NCI-H187 treated with DMSO at 0.1 percent for 48 hours (cell line): ENCODE measurements at places on chromosomes 3 and 15.

- peak; percentile 47 for DNase-seq
Measured at GRCh38 chr15:64180235-64180824, 17.5 kb upstream of the PPIB start.

- DNase-seq = no peak
Measured at GRCh38 chr3:156681002-156681401, 6.6 kb downstream of the TIPARP start.

DNA sequence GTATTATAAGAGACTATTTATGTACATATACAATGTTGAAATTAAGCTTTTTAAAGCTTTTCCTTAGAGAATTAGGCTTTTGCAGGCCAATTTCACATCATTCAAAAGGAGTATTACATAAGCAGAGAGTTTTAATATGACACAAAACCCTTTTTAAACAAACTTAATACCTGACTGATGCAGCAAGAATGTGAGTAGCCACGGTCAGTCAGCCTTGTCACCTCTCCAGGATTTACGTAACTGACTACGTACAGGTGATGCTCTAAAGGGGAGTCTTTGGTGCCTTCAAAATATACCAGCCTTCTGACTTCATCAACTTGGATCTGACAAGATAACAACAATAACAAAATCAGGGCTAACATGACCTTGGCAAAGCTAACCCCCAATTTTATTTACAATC is 44.2 kb upstream of the IGDCC4 start:
- DNase-seq = no peak

- DNase-seq = no peak
Measured at GRCh38 chr15:78065284-78065872, 12.1 kb downstream of the TBC1D2B start.

- DNase-seq = no peak
Measured at GRCh38 chr3:19226479-19226878, 78.2 kb downstream of the KCNH8 start.

- DNase-seq = no peak
Measured at GRCh38 chr3:16406579-16406978, 106.9 kb downstream of the RFTN1 start.

DNA sequence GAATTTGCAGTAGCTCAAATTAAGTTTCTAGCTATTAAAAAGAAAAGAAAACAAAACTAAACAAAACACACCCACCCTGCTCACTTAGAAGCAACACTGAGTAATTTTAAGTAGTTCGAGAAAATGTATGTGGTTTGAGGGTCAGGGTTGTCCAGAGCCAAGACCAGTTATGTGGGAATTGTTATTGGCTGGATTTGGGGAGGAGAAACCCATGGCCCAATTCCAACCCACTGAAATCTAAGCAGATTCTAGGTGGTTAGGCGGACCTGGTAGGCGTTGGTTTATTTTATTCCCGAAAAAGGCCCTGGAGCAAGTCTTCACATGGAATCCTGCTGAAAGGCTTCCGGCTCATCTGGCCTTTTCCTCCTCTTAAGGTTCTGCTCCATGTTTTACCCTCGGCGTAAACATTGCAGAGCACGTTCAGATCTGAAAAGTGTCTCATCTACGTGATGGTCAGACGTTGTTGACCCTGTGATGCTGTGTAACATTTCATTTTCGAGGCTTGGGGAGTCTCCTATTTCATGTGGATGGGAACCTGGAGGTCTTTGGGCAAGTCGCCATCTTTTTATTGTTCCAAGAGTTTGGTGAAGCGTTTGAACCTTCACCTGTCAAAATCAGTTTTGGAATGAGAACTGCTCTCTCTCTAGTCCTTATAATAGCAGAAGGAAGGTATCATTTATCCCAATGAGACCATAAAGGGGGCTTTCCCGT is 64.0 kb downstream of the FLNB start:
- DNase-seq = no peak

DNA sequence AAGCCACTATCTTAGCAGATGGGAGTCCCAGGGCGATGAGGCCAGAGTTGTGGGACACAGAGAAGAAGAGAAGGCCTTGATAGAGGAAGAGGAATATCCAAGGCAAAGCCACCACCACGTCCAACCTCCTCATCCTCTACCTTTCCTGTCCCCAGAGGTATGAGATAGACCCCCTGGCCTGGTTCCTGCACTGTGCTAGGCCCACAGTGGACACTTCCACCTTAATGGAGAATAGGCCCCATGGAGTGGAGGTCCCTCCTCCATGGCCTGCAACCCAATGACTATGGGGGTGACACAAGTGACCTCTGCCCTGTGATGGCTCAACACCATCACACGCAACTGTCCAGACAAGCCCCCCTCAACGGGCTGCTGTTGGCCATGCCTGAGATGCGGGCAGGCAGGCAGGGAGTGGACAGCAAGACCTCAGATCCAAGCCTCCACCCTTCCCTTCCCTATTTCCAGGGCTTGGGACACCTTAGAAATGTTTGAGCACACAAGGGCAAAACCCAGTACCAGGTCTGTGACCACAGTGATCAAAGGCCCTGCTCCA is 36.8 kb downstream of the GRAMD2A start:
- DNase-seq = no peak

DNA sequence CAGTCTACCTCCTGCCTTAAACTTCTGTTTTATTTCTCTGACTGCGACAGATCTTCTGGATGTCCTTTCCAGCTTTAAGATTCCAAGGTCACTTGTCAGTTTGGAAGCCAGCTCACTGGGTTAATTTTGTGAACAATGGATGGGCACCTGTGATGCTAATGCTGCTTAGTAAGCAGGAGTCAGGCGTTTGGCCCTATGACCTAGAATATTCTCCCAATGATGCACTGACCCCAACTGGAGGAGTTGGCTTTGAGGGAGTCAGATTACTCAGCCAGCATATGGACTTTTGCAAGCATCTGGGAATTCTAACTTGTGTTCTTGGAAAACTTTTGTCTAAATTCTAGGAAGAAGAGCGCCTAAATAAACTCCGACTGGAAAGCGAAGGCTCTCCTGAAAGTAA is 28.1 kb downstream of the HACD3 start:
- DNase-seq = no peak

- DNase-seq = no peak
Measured at GRCh38 chr15:87557881-87558280, 698.7 kb downstream of the NTRK3 start.

- DNase-seq = no peak
Measured at GRCh38 chr3:29827756-29828155, 546.9 kb downstream of the RBMS3 start.

DNA sequence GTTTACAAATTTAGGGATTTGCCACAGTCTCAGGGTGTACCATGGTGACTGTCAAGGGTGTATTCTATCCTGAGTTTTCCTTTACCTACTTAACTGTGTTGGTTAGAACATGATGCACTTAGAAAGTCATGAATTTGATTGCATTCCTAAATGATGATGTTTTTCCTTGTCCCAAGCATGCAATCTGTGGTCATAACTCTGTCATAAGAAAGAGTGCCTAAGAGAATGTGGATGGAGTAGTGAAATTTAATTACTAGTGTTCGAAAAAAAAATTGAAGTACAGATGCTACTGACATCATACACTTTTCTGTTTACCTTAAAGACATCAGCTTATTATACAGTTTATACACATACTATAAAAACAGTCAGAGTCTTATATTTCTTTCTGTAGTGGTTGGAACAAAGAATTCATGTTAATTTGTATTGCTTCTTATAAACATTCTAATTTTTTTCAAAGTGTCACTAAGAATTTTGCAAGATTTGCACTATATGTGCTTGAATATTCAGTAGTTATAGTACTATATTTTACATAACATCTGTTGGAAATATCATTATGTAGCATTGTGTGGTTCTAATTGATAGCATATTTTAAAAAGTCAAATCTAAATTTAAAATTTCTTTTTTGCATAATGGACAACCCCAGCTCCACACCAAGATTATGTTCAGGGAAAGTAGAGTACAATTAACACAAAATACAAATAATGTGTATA is 231.3 kb upstream of the KCNMB2 start:
- no peak for DNase-seq

DNA sequence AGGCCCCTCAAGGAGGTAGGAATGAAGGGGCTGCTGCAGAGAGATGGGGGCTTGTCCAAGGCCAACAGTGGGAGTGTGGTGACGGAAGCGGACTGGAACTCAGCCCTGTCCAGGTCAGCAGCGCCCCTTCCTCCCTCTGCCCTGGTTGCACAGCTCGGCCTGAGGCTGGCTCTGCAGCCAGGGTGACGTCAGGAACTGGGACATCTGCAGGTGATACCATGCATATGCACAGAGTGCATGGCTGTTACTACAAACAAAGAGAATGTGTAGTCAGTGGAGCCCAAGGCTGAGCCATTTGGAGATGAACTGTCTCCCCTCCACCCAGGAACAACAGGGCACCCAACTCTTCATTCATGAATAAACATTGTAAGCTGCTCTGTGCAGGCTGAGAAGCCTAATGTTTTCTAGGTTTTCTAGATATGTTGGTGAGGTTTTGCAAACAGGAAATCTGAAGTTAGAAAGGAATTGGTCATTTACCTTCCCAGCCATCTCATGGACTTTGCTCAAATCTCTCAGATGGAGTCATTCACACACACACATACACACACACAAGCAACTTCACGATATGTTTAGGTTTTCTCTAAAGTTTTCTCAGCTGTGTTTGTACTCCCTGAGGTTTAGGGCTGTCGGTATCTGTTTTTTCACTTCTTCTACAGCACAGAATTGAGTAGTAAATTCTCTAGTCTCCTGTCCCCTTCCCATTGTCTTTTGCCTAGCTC is 117.2 kb downstream of the TLE3 start:
- DNase-seq = no peak

GRCh38 chr3:25911525-25912295 is 121.8 kb downstream of the OXSM start:
- no peak for DNase-seq

GRCh38 chr15:100111125-100112060 is 230.4 kb downstream of the ADAMTS17 start:
- DNase-seq = no peak

GRCh38 chr15:48925714-48926223 is 38.0 kb downstream of the SHC4 start:
- no peak for DNase-seq

DNA sequence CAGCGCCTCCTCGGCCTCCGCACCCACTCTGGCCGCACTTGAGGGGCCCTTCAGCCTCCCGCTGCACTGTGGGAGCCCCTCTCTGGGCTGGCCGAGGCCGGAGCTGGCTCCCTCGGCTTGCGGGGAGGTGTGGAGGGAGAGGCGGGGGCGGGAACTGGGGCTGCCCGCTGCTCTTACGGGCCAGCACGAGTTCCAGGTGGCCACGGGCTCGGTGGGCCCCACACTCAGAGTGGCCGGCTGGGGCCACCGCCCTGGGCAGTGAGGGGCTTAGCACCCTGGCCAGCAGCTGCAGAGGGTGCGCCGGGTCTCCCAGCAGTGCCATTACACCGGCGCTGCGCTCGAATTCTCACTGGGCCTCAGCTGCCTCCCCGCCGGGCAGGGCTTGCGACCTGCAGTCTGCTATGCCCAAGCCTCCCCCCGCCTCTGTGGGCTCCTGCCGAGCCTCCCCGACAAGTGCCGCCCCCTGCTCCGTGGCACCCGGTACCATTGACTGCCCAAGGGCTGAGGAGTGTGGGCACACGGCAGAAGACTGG is 167.1 kb upstream of the PLSCR5 start:
- no peak for DNase-seq

GRCh38 chr3:161557445-161558150 is 61.0 kb downstream of the OTOL1 start:
- no peak for DNase-seq

- DNase-seq = no peak
Measured at GRCh38 chr3:41602121-41602520, 359.8 kb downstream of the ULK4 start.

DNA sequence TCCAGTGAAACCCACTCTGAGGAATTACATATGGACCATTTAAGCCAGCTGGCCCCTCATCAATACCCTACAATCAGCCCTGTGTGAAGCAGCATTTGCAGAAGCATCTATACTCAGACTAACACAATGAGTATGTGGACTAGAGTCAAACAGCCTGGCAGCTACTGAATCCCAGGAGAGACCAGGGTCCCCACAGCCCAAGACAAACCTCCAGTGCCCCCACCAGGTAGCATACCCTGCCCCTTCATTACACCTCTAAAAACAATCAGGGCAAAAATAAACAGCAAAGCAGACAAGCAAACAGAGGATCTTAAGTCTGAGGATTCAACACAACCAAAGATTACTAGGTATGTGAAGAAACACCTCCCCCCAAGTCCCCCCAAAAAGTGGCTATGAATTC is 157.4 kb downstream of the LEKR1 start:
- no peak for DNase-seq

DNA sequence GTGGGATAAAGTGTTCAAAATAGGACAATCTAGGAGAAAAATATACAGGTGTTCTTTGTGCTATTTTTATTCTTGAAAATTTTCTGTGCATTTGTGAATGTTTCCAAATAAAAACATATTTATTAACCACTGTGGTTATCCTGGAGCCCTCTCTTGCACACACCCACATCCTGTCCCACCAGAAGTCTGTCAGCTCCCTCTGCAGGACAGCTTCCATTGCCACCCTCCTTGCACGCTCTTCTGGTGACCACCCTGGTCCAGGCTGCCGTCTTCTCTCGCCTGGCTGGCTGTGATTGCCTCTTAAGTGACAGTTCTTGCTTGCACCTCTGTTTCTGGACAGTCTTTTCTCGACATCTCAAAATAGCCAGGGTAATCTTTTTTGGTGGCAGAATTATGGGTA is 394.0 kb downstream of the LRTM1 start:
- no peak for DNase-seq

DNA sequence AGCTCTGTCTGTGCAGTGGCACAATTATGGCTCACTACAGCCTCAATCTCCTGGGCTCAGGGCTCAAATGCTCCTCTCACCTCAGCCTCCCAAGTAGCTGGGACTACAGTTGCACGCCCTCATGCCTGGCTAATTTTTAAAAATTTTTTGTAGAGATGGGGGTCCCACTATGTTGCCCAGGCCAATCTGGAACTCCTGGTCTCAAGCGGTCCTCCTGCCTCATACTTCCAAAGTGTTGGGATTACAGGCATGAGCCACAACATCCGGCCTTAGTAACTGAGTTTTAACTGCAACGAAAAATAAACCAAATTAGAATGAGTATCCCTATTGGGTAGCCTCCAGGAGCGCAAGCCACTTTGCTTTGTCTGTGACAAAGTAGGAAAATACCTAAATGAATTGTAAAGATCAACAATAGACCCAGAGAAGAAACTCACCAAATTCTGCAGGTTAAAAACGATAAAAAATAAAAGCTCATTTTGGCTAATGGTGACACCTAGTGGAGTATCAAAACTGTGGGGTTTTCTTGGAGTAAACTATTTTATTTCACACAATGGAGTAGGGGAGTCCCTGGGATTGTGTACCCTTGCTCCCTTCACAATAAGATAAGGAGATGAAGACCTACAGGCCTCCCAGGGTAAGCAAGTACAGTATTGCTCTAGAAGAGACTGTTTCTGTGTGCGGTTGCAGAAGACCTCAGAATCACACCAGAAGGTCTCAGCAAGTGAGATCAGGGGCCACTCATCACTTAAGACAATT is 21.0 kb upstream of the CA12 start:
- DNase-seq = no peak

- no peak for DNase-seq
Measured at GRCh38 chr3:154678041-154678654, 248.2 kb upstream of the GPR149 start.

GRCh38 chr3:158642474-158643210 is 1.7 kb upstream of the GFM1 start:
- DNase-seq = no peak
